Daoy (cell line): ENCODE measurements at places on chromosomes 11 and 22. TPM values are rescaled to one million over a fixed set of nuclear protein-coding genes. Genes with fewer than 3 reads are reported as not detected.

Gene CABP7
- 1.1 and 1.7 TPM in 2 replicates for total RNA-seq

Gene PGA5
- not detected in 2 replicates for total RNA-seq

Gene TSGA10IP
- not detected in 2 replicates for total RNA-seq

Gene SLC22A6
- not detected in 2 replicates for total RNA-seq

Gene OR10G7
- total RNA-seq = not detected in 2 replicates
